ENCODE measurements at places on chromosomes 12 and 14.

GRCh38 chr12:53093777-53094393 lies 3.6 kb upstream of the IGFBP6 start:
- DNase-seq = no peak

GRCh38 chr14:92902726-92903125 lies 20.2 kb upstream of the CHGA start:
- DNase-seq = no peak

GRCh38 chr14:75277008-75277814 lies 1.4 kb upstream of the FOS start:
- peak; percentile 90 for DNase-seq

DNA sequence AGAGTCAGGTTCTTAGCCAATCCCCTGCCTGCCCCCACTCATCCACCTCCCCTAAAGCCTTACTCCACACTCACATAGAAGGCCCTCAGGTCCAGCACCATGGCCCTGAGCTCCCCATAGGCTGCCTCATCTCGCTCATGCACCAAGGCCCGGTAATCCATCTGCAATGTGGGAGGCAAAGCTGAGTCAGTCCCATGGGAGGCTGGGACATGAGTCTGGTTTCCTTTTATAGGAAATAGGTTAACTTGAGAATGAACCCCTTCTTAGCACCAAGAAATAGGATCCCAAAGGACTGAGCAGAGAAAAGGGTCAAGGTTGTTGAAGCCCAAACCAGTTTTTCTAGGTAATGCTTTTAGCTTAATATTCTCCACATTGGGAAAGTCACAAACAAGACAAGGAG lies 2.1 kb upstream of the EMC9 start:
- no peak for DNase-seq

DNA sequence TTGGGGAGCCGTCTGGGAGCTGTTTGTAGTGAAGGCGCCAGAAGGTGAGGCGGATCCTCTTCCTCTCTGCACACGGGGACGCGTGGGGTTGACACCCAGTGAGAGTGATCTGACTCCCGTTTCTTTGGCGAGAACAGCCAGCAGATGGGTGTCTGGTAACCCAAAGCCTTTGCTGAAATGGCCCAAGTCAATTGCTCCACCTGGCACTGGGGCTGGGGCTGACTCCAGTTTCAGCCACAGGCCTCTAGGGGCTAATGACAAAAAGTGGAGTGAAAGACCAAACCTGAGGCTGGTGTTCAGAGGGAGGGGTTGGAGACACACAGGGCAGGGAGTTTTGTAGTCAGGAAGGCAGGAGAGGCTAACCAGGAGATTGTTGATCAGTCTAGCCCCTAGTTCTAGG lies 87.0 kb downstream of the FRMD6 start:
- DNase-seq = no peak

DNA sequence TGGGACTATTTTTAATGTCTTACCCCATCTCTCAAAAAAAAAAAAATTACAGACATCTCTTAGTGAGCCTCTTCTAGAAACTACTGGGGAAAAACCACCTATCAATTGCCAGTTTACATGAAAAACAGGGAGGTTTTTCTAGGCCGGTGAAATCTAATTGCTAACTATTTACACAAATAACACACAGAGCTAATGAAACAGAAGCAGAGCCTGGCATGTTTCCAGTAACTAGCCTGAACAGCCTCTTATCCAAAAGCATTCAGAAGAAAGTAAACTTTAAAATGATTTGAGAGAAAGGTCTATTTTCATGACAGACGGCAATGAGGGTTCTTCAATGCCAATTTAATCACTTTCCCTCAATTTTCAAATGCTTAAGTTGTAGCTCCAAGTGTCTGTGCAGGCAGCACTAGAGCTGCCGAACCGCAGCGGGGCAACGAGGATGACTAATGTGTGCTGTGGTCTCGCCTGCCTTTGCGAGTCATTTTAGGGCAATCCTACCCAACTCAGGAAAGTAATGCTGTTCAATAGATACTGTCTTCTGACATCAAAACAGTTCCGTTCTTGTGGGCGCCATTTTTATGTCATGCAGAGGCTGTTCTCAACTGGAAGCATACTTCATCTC lies 84.6 kb downstream of the SETD3 start:
- peak; percentile 18 for DNase-seq

- no peak for DNase-seq
Observed at GRCh38 chr14:78074561-78074960, 95.6 kb upstream of the NRXN3 start.

- no peak for DNase-seq
Observed at GRCh38 chr12:129068684-129069083, 215.4 kb downstream of the GLT1D1 start.

- DNase-seq = no peak
Observed at GRCh38 chr14:22071006-22071405, 397.4 kb upstream of the OR4E1 start.

DNA sequence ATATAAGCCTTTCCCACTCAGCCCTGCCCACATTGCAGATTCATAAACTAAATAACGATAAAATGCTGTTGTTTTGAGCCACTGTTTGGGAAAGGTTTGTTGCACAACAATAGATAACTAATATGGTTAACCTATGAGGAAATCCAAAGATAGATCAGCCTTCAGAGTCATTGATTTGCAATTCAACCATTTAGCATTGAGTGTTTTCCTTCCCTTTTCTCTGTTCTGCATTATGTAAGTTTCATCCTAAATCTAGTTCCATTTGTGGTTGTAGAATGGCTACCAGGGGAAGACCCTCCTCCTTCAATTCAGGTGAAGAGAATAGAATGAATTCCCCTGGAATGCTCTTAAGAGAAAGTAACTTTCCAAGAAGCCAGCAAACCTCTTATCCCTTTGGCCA lies 19.6 kb downstream of the TC2N start:
- DNase-seq = no peak

- DNase-seq = no peak
Observed at GRCh38 chr12:95583933-95584332, 32.7 kb upstream of the USP44 start.

DNA sequence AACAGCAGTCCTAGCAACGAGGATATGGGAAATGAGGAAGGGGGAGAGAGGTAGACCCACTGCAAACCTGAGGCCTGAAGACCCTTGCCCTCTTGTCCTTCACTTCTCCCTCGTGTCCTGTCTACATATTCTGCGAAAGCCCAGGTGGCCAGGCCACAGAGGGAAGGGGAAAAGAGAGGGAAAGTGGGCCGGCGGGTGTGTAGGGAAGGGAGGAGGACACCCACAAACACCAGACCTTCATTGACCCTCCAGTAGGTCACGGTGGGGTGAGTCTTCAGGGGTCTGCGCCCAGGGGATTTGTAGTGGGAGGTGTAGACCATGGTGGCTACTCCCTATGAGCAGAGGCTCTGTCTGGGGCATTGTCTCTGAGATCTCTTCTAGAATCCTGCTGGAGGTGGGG lies 3.8 kb downstream of the FAIM2 start:
- DNase-seq = peak; percentile 21

DNA sequence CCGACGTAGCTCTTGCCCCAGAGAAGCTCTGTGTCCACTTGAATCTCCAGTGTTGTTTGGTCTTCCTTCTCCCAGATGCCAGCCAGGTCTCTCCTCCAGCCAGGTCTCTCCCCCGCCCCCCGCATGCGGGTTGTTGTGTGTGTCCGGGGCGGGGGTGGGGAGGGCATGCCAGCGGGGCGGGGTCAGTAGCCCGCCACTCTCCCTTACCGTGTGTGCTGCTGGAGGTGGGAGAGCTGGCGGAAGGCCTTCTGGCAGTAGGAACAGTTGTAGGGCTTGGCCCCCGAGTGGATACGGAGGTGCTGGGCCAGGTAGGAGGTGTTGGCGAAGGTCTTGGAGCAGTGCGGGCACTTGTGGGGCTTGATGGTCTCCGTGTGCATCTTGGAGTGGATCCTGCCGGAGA lies 9.2 kb upstream of the ING4 start:
- no peak for DNase-seq

DNA sequence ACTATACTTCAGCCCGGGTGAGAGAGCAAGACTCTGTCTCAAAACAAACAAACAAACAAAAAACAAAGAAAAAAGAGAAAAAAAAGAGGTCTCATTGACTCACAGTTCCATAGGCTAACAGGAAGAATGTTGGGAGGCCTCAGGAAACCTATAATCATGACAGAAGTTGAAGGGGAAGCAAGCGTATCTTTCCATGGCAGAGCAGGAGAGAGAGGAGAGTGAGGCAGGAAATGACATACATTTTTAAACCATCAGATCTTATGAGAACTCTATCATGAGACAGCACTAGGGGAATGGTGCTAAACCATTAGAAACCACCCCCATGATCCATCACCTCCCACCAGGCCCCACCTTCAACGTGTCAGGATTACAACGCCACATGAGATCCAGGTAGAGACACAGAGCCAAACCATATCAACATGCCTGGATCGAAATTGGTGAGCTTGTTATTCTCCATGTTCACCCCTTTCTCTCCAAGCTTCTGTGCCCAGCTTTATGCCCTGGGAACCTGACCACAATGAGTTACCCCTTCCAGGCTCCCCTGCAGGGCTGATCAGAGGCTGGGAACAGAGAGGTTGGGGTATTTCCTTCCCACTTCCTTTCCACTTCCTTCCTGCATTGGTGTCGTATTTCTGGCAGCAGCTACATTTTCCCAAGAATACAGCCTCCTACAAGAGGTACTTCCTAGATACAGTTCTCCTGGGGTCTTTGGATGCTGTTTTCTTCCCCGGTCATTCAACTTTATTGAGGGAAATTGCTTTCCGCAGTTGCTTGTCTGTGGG lies 219.3 kb upstream of the FLRT2 start:
- DNase-seq = no peak

DNA sequence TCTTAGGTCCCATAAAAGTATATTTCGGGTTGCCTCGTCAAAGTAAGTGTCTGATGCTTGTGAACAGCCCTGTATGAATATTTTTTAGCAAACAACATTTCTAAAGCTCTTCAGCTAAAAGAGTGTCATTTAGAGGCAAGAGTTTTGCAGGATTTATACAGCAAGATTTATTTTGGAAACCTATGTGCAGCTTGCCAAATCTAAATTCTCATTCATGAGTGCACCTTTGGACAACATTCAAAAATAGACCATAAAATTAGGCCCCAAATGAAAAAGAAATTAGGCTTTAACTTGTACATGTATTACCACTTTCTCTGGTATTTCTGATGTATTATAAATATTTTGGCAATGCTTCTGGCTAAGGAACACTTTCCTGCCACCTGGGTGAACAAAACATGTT lies 224.4 kb upstream of the PDZRN4 start:
- DNase-seq = no peak

DNA sequence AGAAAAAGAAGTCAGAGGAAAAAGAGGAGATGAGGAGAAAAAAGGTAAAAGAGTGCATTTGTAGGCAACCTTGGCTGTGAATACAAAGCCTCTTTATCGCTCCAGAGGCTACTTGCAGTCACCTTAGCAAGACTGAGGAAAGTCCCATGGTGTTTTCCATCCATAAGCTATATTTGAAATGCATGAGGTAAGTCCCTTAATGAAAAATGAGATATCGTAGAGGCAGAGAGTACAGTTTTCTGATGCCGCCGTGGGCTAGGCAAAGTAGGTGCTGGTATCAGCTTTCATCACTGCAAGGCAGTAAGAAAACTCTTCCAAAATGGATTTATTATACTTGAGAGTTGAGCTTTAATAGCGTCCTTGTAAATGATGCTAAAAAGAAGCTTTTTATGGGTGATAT lies 186.8 kb downstream of the ASCL1 start:
- no peak for DNase-seq

GRCh38 chr12:12010277-12011039 lies 60.3 kb upstream of the BCL2L14 start:
- DNase-seq = peak; percentile 85

- no peak for DNase-seq
Observed at GRCh38 chr12:48349471-48349870, 1.2 kb downstream of the ZNF641 start.

GRCh38 chr12:47366157-47366556 lies 286.4 kb upstream of the AMIGO2 start:
- DNase-seq = no peak

- no peak for DNase-seq
Observed at GRCh38 chr12:122076743-122077495, 1.6 kb upstream of the MLXIP start.

- DNase-seq = no peak
Observed at GRCh38 chr14:59349258-59349701, 115.9 kb downstream of the GPR135 start.

DNA sequence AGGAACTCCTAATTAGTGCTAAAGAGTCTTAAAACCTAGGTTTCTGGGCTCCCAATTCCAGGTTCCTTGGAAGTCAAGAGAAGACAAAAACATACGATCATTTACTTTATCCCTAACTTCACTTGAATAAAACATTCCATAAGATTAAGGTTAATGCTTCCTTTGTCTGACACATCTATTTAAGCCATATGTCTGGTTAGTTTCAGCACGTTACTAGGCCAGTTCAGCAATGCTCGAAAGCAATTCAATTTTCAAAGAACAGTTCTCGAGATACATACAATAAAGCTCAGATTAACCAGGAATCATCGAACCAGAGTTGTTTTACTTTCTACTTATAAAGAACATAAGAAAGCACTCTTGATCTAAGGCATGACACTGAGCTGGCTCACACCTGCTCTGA lies 68.0 kb upstream of the POC1B start:
- DNase-seq = no peak

- no peak for DNase-seq
Observed at GRCh38 chr12:15757553-15758255, 31.5 kb downstream of the EPS8 start.

GRCh38 chr14:62896932-62897456 lies 148.3 kb downstream of the KCNH5 start:
- no peak for DNase-seq

DNA sequence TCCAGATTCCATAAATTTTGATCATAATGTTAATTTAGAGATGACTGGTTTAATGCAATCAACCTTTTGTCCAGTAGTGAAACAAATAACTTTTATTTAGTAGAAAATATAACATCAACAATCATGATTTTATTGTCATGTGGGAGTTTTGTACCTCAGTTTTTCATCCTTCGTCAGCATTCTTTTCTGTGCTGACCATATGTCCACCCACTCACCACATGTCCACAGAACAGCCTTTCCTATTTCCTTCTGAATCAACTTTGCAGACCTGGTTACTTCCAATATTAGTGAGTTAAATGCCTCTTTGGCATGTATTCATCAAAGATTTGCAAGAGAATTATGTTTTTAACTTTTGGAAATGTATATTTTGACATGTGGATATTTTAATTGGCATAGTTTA lies 36.8 kb upstream of the CNTN1 start:
- DNase-seq = no peak

- peak; percentile 27 for DNase-seq
Observed at GRCh38 chr14:105858676-105859025, 332.3 kb downstream of the TMEM121 start.

GRCh38 chr14:105053421-105053820 lies 11.8 kb downstream of the GPR132 start:
- no peak for DNase-seq

DNA sequence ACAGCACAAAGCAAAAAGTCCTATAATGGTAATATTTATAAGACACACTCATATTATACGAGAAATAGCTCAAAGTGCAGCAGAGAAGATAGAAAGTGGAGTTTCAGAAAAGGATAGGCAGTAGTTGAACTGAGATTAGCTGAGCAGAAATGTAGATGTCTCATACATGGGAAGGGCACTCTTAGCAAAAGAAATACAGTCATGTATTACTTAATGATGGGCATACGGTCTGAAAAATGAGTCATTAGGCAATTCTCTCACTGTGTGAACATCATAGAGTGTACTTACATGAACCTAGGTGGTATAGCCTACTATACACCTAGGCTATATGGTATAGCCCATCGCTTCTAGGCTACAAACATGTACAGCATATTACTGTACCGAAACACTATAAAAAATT lies 671.3 kb downstream of the RPS29 start:
- DNase-seq = no peak
